ENCODE measurements at places on chromosomes 5 and 9.
A peak's percentile ranks its signal among the peaks of the same experiment; 100 is the strongest.

DNA sequence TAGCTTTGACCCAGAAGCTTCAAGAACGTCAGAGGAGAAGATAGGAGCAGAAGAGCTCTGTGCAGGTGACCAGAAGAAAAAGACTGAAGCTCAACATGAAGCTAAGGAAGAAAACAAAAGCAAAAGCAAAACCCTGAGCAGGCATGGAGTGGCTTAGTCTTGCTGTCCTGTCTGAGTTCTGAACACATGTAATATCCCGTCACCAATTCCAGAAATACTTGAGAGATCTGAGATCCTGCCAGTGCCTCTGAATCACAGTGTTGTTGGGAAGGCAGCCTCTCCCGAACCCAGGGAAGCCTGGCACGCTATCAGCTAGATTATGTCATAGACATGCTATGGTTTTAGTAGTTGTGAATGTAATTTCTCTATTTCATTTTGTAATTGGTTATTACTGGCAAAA lies 235.7 kb downstream of the ICE1 start:
- peak; percentile 50 for DNase-seq

DNA sequence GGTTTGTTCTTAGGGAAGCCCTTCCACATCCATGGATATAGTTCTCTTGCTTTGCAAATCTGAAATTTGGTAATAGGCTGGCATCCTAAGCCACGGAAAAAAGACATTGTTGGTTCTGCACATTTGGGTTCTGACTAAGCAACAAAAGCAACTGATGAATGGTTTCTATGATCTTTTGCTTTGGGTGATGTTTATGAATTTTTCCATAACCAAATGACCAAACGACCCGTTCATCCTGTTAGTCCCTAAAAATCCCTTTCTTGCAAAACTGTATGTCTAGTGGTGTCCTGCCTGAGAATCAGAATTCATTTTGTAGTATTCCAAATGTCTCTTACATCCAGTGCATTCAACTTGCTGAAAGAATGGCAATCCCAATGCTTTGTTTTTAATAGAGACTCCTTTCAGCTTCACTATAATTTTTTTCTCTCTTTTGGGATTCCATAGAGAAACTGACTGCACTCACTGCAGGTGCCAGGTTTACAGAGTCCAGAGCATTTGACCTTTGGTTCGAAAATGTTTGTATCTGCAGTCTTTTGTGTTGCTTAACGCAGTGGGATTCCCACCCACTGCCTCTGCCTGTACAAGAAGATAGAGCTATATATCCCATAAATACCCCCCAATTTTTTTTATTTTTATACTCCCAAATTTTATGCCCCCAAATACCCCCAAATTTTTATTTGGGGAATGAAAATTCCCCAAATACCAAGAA lies 4.7 kb downstream of the SPTAN1 start:
- DNase-seq = no peak

DNA sequence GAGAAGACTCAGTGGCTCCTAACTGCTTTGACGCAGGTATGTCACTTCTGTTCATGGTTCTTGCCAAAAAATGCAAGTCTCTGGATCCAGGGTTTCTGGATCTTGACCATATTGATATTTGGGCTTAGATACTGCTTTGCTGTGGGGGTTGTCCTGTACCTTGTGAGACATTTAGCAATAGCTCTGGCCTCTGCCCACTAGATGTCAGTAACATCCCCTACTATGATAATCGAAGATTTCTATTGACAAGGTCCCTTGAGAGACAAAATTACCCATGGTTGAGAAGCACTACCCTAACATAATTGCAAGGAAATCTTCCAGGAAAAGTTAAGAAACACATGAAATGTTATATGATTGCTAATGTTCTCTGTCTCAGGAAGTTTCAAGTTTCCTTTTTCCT lies 285.4 kb downstream of the TMEM232 start:
- peak; percentile 29 for DNase-seq

GRCh38 chr5:81017320-81017719 lies 57.2 kb downstream of the RASGRF2 start:
- DNase-seq = no peak

DNA sequence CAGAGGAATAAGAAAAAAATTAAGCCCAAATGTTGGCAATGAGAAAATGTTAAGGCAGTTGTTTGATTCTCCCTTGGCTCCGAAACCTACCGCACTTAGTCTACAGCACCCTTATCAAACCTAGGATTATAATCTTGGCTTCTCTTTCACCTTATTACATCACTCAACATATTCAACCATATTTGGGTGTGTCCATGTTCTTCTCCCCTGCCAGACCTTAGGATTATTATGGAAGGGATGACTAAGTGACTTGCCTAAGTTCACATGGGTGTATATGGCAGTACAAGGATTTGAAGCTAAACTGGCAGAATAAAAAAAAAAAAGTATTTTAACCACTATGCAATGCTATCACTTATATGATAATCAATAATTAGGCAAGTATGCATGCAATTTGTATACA lies 76.4 kb downstream of the PLK2 start:
- DNase-seq = no peak

DNA sequence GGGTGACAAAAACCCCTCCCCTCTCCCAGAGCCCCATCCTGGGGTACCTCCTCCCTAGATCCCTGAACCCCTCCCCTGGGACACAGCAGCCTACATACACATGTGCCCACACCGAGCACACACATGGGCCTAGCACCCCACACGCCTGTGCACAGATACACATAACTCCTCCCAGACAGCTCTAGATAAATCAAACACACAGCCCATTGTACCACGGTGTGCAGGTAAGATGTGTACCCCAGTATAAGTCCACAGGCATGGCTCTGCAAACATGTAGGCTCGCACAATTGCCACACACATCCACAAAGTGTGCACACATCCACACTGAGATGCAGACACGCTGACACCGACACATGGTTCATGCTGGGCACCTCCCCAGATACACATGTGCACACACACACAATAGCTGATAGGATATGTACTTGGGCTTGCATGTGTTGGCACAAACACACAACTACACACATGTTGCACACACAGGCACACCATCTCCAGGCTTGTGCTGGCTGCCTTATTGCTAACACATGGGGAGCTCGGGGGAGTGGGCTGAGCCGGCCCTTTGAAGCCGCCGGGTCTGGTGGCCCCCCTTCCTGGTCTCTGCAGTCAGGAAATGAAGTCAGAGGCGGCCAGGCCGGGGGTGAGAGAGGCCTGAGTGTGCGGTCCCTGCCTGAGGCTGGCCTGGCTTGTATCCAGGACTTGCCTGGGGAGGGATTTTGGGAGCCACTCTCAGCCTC lies 30.2 kb downstream of the GOLGA2 start:
- peak; percentile 72 for DNase-seq

GRCh38 chr5:27458287-27458686 lies 419.9 kb upstream of the CDH9 start:
- no peak for DNase-seq
